NCI-H1105 (cell line): ENCODE measurements at places on chromosomes 12 and 14.

- DNase-seq = no peak
Measured at GRCh38 chr14:55832974-55833373, 253.0 kb downstream of the KTN1 start.

DNA sequence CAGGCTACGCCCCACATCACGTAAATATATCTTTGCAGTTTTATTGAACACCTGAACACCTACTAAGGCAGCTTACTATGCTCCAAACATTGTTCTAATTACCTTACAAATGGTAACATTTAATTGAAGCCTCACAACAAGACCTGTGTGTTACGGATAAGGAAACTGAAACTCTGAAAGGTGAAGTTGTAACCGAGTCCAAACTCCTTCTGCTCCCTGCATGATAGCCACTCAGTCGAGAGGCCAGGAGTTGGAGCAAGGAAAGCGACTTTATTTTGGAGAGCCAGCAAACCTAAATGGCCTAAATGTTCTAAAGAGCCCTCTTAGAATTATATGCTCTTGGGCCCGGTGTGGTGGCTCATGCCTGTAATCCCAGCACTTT is 12.6 kb upstream of the TRPV4 start:
- DNase-seq = no peak

GRCh38 chr14:102948698-102949061 is 26.2 kb downstream of the AMN start:
- no peak for DNase-seq

GRCh38 chr12:132602572-132603239 is 7.7 kb downstream of the LRCOL1 start:
- DNase-seq = no peak

DNA sequence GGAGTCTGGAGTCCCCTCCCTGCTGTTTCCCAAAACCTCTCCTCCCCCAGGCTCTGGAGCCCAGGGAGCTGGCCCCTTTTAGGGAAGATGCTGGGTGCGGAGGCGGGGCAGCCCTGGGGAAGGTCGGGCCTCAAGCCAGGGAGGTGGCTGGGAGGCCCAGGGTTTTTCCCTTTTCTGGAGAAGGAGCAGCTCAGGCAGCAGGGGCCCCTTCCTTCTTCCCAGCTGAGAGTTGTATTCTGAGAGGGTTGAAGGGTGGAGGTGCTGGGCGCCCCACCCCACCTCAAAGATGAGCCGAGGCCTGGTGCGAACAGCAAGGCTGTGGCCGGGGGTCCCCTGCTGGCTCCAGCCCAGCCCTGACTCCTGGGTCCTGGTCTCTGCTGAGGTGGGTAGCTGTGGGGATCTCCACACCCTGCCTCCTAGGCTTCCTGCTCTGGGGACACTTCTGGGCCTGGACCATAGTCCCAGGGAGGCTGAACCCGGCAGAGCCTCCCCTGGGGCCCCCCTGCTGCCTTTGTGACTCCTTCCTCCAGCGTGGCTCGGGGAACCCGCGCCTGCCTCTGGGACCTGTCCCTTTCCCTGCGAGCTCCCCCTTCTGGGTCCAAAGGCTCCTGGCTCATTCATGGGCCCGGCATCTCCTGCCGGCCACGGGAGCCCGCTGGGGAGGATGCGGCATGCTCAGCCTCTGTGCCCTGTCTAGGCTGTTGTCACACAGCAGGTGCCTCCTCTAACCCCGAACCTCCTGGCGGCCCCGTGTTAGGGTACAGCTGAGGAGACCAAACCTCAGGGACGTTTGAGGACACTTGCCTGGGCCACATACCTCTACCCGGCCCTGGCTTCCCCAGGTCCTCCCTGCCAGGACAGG is 4.4 kb downstream of the TRMT61A start:
- no peak for DNase-seq

DNA sequence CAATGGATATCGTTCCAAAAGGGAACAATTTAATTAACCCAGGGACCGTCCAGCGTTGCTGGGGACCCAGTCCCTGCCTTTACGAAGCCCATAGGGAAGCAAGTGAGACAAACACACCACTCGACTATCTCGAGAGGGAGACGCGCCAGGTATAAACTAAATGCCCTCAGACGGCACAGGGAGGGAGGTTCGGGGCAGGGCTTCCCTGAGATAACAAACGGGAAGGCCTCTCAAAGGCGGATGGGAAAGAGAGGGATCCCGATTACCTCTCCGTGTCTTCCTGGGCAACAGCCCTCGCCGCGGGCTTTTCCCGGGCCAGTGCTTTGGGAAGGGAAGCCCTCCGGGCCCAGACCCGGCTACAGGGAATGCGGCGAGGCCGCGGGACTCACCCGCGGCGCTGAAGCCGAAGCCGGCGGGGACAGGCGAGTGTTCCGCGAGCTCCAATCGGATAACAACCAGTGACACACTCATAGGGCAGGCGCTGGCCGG is 390 bp downstream of the BRAP start:
- no peak for DNase-seq

DNA sequence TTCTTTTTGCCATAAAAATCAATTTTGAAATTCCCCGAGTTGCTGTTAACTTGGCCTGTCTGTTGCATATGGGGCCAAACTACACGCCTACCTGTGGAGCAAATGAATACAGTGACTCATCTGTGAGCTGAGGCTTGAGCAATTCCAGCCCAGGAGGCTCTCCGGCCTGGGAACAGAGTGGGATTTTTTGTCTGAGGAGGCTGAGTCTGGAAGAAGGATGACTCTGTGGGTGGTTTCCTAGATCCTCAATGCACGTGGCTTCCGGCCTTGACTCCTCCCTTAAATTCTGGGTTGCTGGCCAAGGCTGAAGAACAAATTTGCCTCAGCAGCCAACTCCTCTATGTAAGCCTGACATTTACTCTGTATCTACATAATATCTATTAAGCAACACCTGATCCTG is 124.1 kb downstream of the SSPN start:
- no peak for DNase-seq

GRCh38 chr14:88933191-88933590 is 108.7 kb downstream of the TTC8 start:
- DNase-seq = peak; percentile 8

DNA sequence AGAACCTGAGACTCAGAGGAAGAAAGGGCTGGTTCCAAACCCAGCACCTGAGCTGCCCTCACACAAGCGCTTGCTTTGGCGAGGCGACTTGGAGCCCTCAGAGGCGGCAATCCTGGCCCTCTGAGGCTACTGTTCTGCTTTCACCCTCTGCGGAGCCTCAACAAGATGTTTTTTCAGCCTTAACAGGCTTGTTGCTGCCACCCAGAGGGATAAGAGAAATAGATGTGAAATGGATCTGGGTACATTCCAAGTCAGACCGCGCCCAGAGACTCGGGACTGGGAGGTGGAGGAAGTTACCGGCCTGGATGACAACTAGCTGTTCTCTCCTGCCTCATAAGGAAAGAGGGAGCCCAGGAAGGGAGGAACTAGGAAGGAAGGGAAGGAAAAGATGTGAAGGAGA is 89.6 kb downstream of the TTC7B start:
- DNase-seq = no peak

DNA sequence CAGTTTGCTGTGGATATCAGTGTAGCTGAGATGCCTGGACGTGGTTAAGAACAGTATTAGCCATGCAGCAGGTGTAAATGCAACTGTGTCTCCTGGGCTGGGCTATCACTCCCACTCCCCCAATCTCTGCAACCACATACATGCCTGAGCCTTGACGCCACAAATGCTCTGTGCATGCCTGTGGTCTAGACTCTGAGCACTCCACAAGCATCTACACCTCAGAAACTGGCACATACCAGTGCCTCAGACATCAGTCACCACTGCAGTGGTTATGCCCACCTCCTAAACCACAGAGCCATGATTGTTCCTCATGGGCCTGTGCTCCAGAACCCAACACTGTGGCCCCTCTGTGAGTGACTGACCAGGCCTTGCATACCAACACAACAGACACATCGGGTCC is 226.8 kb upstream of the ALG10 start:
- DNase-seq = no peak

DNA sequence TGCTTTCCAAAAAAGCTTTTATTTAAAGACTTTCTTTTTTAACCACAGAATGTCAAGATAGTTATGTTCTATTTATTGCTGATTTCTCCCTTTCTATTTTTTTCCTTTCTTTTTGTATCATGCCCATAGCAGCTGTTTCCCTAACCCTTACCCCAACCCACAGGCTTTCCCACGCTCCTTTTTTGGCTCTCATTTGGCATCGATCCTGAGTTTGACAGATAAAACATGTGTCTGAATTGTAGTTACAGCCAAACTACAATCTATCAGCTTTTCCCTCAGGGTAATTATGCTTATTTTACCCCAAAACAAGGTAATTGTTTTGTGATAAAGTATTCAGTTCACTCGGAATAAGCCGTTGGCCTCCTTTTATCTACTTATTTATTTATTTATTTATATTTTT is 46.7 kb downstream of the PDE3A start:
- peak; percentile 66 for DNase-seq

DNA sequence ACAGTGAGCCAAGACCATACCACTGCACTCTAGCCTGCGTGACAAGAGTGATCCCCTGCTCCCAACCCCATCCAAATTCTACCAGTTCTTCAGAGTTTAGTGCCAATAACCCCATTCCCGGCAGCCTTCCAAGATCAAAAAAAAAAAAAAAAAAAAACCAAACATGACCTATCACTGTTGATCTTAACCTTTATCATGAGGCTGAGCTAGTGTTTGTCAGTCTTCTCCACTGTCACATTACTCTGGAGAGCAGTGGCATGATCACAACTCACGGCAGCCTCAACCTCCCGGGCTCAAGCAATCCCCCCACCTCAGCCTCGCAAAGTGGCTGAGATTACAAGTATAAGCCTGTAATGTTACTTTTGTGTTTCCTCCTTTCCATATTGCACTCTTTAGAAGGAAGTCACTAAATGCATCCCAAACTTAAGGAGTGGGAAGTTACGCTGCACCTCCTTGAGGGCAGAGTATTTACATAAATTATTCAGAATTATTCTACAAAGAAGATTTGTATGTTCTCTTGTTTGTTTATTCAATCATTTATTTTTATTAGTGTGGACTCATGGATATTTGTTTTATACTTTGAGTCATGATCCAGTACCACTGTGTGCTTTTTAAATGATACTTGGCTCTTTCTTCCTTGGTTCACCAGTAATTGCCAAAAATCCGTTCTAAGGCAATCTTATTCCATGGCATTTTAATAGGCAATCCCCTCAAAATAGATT is 31.5 kb upstream of the FAM222A start:
- DNase-seq = no peak

GRCh38 chr14:101624536-101624935 is 63.2 kb downstream of the DIO3 start:
- no peak for DNase-seq

DNA sequence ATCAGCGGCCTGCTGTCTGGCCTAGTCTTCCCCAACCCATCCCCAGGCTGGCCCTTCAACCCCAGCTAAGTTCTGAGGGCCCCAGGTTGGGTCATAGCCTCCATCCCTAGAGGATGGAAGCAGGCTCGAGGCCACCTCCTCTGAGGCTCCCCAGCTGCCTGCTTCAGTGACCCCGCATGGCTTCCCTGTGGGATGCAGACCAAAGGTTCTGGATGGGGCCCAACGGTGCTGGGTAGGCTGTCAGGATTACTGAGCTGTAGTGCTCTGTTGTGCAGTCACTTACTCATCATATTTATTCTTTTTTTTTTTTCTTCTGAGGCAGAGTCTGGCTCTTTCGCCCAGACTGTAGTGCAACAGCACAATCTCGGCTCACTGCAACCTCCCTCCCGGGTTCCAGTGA is 92.0 kb downstream of the IRF2BPL start:
- no peak for DNase-seq

- DNase-seq = no peak
Measured at GRCh38 chr12:34233618-34234017, 211.3 kb downstream of the ALG10 start.

DNA sequence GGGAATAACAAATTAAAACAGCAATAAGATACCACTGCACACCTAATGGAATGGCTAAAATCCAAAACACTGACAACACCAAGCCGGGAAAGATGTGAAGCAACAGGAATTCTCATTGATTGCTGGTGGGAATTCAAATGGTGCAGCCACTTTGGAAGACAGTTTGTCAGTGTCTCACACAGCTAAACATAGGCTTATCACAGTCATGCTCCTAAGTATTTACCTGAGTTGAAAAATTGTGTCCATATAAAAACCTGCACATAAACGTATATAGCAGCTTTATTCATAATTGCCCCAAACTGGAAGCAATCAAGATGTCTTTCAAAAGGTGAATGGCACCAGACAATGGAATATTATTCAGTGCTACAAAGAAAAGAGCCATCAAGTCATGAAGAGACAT is 21.6 kb downstream of the GNPTAB start:
- DNase-seq = no peak

DNA sequence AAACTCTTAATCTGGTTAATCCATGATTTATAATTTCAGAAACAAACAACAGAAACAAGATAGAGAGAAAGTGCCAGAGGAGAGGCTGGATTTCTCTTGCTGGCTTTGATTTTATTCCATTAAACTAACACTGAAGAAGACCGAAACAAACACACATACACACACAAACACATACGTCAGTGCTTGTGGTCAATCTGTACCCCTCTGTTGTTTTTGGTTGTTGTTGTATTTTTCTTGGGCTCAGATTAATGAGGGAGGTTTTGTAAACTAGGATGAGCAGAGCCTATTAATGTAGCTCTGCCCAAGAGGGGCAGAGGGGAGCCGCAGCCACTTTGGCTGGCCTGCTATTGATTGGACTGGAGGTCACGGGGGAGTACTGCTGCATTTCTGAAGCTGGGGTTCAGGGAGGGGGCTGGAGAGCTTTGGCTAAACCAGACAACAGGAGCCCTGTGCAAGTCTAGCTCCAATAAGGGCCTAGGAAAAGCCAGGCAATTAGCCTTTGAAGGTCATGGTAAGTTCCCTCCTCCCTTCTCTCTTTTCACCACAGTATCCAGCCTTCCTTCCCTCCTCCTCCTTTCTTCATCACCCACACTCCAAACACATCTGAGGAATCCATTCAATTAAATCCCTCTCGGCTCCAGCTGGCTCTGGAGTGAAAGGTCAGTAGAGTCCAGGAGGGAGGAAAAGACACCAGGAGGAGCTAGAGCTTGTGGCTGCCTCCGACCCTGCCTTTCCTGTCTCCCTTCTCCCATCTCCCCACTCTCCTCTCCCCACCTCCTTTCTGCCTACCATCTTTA is 344.1 kb upstream of the LMO3 start:
- DNase-seq = no peak

- peak; percentile 46 for DNase-seq
Measured at GRCh38 chr12:47021298-47021697, 58.1 kb upstream of the PCED1B start.

DNA sequence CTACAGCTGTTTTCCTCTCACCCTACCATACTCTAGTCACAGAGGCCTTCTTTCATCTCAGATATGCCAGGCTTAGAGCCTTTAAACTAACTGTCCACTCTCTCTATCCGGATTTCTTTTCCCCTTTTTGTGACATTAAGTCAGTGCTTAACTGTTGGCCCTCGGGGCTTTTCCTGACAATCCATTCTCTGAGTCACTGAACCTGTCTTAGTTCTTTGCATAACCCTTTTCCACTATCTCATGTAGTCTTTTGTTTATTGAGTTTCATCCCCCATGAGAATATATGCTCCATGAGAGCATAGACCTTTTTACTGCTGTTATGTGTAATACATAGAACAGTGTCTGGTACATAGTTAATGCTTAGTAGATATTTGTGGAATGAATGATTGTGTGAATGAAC is 68.7 kb downstream of the PLEKHA5 start:
- no peak for DNase-seq
